Stimulated activated CD8-positive, alpha-beta memory T cell treated with anti-CD3 and anti-CD28 coated beads, Interleukin-4, amount 100 ng/mL, for 1 hour (primary cell): ENCODE measurements at places on chromosomes 2 and 18.

DNA sequence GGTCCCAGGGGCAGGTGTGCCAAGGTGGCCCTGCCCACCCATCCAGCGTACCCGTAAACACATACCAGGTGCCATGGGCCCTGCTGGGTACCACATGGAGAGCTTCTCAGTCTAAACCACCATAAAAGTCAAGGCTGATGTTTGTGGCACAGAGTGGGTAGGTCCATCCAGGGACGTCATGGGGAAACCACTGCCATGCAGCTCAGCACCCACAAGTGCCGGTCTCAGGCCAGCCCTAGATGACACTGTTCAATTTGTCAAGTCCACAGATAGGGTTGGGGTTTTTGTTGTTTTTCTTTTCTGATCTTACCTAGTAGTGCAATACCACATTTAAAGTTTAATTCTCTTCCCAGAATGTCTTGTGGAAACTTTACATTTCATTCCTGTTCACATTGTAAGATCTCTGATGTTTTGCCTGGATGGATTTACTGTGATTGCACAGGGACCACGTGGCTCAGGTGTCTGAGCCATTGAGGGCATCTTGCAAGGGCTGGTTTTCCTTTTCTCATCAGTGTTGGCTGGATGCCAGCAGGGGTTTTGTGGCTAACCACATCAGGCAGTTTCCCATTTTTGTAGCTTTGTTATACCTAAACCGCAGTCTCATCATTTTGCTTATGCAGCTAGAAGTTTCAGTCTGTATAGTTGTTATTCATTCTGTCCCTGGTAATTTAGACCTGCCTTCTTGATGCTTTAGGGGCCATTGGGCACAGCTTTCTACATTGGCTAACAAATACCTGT, 64.7 kb downstream of the STK25 start:
- peak; percentile 92 for DNase-seq

DNA sequence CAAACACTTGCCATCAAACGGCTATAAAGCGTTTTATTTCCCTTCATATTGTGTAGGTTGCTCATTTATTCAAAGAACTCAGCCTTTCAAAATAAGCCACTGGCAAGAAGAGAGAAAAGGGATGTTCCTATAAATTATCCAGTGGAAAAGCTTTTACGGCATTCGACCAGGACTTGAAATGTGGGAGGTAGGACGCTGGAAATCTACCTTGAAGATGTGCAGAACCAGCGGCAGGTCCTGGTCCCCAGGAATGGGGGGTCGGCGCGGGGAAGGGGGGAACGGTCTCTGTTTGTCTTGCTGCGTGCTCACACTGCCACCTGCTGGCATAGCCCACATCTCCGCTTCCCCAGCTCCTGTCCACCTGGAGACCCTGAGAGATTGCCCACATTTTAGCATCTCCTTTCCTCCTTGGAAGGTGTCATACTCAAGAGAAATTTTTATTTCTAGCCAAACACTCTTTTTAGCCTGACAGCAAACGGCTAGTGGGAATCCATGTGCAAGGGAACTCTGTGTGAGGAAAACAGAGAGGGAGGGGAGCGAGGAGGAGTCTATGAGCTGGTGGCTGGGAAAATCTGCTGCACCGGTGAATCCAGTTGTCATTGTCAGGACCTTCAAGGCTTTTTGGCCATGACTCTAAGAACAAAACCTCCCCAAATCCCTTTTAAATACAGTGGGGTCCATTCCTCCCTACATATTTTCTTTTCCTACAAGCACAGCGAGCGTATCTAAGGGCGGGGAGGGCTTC, 349.0 kb upstream of the PKDCC start:
- DNase-seq = no peak

DNA sequence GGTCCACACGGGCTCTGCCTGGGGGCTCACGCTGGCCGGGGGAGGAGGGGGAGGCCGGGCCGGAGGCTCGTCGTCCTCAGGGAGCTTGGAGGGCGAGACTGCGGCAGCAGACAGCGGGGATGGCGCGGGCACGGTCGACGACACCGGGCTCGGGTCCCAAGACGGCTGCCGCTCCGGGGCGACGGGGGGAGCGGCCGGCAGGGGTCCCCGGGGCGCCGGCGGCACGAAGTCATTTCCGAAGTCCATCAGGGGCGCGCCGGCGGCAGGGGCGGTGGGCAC, 491 bp downstream of the RTN4 start:
- DNase-seq = no peak

- no peak for DNase-seq
Observed at GRCh38 chr2:108240966-108241365, 1.2 kb downstream of the SULT1C3 start.

DNA sequence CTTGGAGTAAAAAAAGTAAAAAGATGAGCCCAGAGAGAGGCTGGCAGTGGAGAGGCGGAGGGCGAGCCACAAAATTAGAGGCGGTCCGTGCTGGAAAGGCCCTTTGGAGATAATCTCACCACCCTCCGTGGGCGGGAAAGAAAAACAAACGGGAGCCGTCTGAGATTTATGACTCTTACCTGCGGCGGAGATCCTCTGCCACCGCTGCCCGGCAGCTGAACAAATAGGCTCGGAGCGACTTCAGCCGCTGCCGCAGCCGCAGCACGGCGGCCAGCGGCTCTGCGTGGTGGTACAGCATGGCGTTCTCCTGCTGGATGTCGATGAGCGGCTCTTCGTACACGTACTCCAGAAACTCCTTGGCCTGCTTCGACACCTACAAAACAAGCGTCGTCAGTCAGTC, 94.6 kb downstream of the PLEKHM3 start:
- no peak for DNase-seq

GRCh38 chr2:69695850-69696216, 46.1 kb upstream of the ANXA4 start:
- no peak for DNase-seq
